ENCODE measurements at places on chromosomes 2 and 18. TPM values are rescaled to one million over a fixed set of nuclear protein-coding genes. Genes with fewer than 3 reads are reported as not detected.

- no peaks in the 10 kb centered on the region for H3K36me3 ChIP-seq
- no peak overlapping the region for H3K4me3 ChIP-seq
- peaks cover 3% of the 10 kb centered on the region for H3K27me3 ChIP-seq
Measured at GRCh38 chr2:73205611-73206010, 3.2 kb downstream of the NOTO start.

- no peak overlapping the region for H3K4me3 ChIP-seq
- H3K4me1 ChIP-seq = no peaks in the 10 kb centered on the region
- H3K27me3 ChIP-seq = no peaks in the 10 kb centered on the region
- H3K36me3 ChIP-seq = peaks cover 5% of the 10 kb centered on the region
- no peak for DNase-seq
Measured at GRCh38 chr2:178874529-178875240, 67.5 kb upstream of the TTN start.

DNA sequence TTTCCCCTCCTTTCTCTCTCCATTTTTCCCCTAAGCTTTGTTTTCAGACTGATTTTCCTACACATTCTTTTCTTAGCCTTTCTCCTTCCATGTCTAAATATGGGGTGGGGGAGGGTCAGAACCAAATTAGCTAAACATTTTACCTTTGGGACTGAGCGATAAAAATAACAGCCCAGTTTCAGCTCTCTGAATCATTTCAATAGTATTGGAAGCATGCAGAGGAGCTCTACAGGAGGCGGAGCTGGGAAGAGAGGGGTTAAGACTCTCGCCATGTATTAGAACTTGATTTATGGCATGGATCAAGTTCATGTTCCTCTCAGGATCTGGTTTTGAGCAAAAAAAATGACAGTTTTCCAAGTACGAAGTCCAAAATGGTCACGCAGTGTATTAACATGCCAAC is 109.1 kb downstream of the CPO start:
- no peaks in the 10 kb centered on the region for H3K27me3 ChIP-seq
- no peak overlapping the region for H3K4me3 ChIP-seq
- no peaks in the 10 kb centered on the region for H3K36me3 ChIP-seq
- H3K27ac ChIP-seq = no peak overlapping the region

DNA sequence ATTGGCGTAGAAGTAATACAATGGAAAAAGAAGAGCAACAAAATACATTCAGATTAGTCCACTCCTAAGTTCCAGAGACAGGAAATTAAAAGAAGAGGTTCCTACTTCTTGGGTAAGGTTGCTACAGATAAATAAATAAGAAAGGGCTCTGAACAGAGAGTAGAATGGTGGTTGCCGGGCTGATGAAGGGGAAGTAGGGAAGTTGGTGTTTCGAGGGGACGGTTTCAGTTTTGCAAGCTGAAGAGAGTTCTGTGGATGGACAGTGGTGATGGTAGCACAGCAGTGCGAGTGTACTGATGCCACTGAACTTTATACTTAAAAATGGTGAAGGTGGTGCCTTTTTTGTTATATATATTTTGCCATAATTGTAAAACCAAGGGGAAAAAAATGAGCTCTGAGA is 48.2 kb downstream of the CABYR start:
- no peaks in the 10 kb centered on the region for H3K4me1 ChIP-seq
- H3K4me3 ChIP-seq = no peak overlapping the region
- H3K27me3 ChIP-seq = no peaks in the 10 kb centered on the region
- no peaks in the 10 kb centered on the region for H3K36me3 ChIP-seq

NAT8 gene
- total RNA-seq = not detected

MYCN gene
- total RNA-seq = 0.27 TPM

GYPC gene
- total RNA-seq = 153 TPM

CCDC150 gene
- 1.2 TPM for total RNA-seq

All from naive thymus-derived CD4-positive, alpha-beta T cell (primary cell).